ENCODE measurements at places on chromosomes 2 and 18.

GRCh38 chr2:69765096-69765380 lies 23.1 kb downstream of the ANXA4 start:
- DNase-seq, result no peak

DNA sequence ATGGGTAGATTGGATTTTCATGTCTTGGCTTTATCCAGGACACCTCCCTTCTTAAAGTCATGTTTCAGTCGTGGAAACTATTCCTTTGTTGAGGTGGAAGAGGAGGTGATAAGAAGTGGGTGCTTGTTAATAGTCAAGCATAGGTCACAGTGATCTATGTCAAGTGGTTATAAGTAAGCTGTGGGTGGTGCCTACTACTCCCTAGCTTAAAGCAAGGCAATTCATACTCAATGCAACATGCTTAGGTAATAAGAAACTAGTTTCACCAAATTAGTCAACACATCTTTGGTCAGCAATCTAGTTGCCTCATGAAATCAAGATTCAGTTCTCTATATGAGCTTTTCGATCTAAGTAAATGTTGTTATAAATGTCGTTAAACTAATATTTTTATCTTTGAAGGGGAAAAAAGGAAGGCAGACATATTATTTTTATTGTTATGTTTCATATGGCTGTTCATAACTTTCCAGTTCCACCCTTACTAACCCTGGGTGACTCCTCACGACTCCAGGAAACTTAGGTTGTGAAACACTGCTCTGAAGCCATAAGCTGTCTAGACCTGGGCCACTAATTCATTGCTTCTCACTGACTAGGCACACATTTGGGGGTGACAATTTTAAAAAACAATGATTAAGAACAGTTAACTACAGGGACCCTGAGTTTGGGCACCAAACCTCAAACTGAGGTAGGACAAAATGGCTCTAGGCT lies 5.8 kb upstream of the ABCB11 start:
- DNase-seq, result no peak

DNA sequence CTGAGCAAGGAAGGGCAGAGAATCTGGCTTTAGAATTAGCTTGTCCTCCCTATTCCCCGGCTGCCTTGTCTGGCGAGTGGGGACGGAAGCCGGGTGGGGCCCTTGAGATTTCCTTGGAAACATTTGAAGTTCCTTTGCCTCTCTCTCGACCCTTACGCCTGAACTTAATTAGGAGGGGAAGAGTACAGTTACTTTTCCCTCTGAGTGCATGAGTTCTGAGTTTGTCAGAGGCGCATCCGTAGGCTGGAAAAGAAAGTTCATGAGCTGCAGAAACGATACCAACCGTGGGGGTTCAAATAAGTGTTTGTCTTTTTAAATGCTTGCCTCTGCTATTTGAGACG lies 468 bp downstream of the PIKFYVE start:
- DNase-seq, result no peak

GRCh38 chr2:207224381-207224780 lies 58.6 kb upstream of the KLF7 start:
- DNase-seq, result no peak

- no peak for DNase-seq
Observed at GRCh38 chr18:5651736-5652135, 107.9 kb upstream of the EPB41L3 start.

- no peak for DNase-seq
Observed at GRCh38 chr2:34980689-34981088, 1374.9 kb upstream of the CRIM1 start.

GRCh38 chr2:179422037-179422643 lies 157.5 kb upstream of the SESTD1 start:
- DNase-seq, result no peak

GRCh38 chr2:85053802-85054201 lies 79.4 kb upstream of the TCF7L1 start:
- DNase-seq, result no peak

GRCh38 chr2:202932425-202933138 lies 20.5 kb downstream of the CARF start:
- DNase-seq, result no peak

GRCh38 chr2:8573234-8573941 lies 108.5 kb upstream of the ID2 start:
- no peak for DNase-seq

GRCh38 chr2:84991404-84992160 lies 20.6 kb downstream of the KCMF1 start:
- no peak for DNase-seq

GRCh38 chr2:224657349-224657748 lies 58.8 kb downstream of the CCDC195 start:
- no peak for DNase-seq

DNA sequence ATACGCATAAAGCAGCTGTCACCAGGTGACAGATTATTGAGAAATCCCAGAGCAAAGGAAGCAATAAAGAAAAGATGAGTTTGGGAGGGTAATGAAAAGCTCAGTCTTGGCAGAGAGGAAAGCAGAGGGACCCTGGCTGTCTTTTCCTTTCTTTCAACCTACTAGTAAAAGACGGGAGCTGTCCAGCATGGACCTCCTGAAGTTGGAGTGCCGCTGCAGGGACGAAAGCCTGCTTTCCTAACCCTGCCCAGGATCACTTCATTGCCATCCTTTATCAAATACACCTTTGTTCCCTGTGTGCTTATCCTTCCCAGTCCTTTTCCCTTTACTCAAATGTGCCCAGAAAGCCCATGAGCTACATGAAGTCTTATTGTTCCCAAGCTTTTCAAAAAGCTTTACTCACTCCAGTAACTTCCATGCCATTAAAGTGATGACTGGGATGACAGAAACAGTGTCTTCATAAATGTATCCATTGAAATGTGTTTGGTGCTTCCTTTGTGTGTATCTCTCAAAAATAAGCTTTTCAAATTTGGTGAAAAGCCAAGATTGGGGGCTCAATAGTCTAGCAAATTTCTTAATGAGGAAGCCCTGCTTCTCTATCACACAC lies 3.7 kb upstream of the SPR start:
- no peak for DNase-seq

DNA sequence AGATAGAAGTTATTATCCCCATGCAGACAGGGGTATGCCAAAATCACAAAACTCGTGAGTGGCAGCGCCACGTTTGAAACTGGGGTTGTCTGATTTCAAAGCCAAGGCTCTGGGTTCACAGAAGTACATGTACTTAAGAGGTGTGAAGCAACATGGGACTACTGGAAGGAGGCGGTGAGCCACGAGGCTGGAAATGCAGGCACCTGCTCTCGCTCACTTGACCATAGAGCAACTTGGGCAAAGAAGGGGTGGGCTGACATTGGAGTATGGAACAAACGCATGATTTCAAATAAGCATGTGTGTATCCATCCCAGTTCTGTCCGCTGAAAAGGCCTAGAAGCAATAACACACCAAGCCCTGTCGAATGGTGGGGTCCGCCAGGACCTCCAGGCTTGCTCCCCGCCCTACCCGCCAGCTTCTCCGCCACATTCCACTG lies 593 bp upstream of the ACTR2 start:
- no peak for DNase-seq

DNA sequence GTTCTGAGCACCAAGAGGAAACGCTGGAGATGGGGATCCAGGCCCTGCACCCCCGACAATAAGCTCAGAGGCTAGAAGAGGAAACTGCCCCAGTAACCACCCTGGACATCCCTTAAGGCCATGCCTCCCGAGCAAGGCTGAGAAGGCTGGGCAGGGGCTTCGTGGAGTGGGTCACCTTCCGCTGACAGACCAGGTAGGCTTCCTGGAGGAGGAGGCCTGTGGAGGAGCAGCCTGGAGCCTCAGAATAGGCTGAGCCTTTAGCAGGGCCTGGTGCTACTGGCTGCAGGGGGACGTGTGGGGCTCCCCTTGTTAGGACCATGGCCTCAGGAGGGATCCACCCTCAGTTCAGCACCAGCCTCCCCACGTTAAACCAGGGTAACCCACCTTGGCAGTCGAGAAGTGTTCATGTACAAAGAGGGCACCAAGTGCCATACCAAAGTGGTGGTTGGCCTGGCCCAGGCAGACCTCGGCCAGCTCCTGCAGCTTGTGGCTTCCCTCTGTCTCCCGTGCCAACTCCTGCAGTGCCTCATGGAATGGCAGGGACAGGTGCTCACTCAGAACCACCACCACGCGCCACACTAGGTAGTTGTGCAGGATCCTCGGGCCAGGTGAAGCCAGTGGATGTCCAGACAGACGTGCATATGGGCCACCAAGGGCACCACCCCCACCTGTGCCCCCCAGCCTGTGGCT lies 28.5 kb upstream of the ALPP start:
- DNase-seq, result no peak

DNA sequence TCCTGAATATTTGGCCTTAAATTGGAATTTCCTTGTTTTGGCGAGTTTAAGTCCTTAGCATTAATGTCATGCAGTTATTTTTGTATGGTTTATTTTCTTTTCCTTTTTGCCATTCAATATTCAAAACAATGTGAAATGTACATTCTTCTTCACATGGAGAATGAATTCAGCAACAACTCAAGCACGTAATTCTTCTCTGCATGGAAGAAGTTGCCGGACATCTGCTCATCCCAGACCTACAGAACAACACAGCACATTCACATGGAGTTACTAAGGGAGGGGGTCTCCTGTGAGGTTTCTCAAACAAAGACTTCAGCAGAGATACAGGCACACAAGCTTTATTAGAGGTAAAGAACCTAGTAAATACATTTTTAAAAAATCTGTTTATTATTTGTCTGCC lies 236.8 kb downstream of the SATB2 start:
- no peak for DNase-seq

- DNase-seq, result no peak
Observed at GRCh38 chr2:203936535-203936934, at the start of gene ICOS. Gene ICOS (plus strand): TSS chr2:203936763. CDS start chr2:203936815, 52 bp downstream.

GRCh38 chr2:47023332-47023731 lies 107.7 kb upstream of the MCFD2 start:
- no peak for DNase-seq

- no peak for DNase-seq
Observed at GRCh38 chr2:69213782-69214181, 173.2 kb downstream of the GFPT1 start.

- no peak for DNase-seq
Observed at GRCh38 chr2:158578703-158579330, 122.1 kb downstream of the PKP4 start.

DNA sequence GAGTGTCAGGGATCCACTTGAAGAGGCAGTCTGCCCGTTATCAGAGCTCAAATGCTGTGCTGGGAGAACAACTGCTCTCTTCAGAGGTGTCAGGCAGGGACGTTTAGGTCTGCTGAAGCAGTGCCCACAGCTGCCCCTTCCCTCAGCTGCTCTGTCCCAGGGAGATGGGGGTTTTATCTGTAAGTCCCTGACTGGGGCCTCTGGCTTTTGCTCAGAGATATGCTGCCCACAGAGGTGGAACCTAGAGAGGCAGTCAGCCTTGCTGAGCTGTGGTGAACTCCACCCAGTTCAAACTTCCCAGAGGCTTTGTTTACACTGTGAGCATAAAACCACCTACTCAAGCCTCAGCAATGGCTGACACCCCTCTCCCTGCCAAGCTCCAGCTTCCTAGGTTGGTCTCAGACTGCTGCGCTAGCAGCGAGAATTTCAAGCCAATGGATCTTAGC lies 38.1 kb downstream of the PLEK start:
- DNase-seq, result no peak

DNA sequence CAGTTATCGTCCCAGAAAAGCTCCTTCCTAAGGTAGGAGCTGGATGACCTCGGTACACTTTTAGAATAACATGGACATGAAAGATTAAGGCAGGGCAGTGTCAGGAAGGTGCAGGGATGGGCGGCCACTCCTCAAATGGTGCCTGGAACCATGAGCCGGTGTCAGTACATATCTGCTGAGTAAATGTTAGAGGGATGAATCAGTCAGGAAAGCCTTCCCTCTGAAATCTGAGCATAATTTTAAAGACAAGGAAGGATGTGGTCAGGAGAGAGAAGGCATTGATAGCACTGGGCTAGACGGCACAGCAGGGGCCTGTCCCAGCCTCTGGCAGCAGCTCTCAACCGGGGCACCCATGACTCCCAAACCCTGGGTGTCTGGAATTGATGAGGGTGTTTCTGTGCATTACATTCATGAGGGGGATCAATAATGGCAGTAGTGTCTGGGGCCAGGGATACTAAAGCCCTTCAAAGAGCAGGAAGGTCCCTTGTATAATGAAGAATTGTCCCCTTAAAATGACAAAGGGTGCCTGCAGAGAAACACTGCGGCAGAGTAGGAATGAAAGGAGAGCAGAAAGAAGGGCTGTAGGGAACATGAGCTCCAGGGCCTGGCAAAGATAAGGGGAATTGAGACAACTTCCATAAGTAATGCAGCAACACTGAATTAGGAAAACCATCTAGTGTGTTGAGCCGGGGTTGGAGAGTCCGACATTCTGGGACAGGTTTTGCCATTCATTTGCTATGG lies 162.3 kb upstream of the REV1 start:
- no peak for DNase-seq

- no peak for DNase-seq
Observed at GRCh38 chr2:44061876-44062275, 66.1 kb upstream of the LRPPRC start.

GRCh38 chr18:46642561-46642960 lies 14.5 kb downstream of the LOXHD1 start:
- no peak for DNase-seq

- no peak for DNase-seq
Observed at GRCh38 chr2:1740716-1741589, 3.4 kb downstream of the PXDN start.

DNA sequence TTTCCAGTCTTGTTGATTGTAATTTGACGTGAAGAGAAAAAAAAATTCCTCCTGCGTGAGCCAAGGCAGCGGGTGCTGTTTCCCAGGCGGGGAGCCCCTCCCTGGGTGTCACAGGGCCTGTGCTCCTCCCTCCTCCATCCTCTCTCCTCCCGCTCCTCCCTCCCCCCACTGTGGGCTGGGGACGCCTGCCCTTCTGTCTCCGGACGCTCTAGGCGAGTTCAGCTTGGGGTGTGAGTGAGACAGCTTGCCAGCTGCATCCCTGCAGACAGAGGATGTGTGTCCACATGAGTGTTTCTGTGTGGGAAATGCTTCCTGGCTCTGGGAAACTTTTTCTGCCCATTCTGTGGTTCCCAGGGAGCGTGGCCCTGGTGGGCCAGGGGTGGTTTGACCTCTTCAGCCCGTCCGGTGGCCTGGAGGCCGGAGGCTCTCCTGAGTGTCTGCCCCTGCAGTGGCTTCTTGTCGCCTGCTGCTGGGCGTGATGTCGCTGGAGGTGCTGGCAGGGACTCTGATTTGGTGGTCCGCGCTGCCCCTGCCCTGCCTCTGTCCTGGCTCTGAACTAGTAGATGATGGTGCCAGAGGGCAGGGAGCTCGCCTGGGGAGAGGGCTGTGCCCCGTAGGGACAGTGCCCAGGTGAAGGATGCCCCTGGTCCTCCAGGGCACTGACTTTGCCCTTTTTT lies 96.4 kb downstream of the USP40 start:
- no peak for DNase-seq

DNA sequence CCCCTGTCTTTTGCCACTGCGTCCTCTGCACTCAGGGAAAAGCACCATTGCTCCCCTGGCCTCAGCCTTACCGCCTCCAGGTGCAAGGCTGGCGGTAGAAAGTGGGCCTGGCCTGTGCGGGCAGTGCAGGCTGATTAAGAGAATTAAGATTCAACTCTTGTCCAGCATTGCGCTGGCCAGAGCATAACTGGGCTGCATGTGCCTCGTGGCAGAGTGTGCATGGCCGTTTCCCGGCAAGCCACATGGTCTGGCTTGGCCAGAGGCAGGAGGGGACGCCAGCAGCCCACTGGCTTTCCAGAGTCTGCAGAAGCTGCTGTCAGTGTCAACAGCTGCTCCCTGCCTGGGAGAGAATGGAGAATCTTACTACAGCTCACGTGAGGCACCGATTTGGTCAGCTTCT lies 12.3 kb downstream of the NTSR2 start:
- DNase-seq, result no peak

GRCh38 chr18:30775629-30776028 lies 266.9 kb downstream of the DSC3 start:
- no peak for DNase-seq

GRCh38 chr2:60528281-60529020 lies 25.0 kb downstream of the BCL11A start:
- DNase-seq, result no peak

Measured in stimulated activated CD8-positive, alpha-beta memory T cell treated with anti-CD3 and anti-CD28 coated beads, Interleukin-2, amount 100 ng/mL, for 1 hour (primary cell).